ENCODE measurements at places on chromosomes 13 and 19.
A peak's percentile ranks its signal among the peaks of the same experiment; 100 is the strongest.

DNA sequence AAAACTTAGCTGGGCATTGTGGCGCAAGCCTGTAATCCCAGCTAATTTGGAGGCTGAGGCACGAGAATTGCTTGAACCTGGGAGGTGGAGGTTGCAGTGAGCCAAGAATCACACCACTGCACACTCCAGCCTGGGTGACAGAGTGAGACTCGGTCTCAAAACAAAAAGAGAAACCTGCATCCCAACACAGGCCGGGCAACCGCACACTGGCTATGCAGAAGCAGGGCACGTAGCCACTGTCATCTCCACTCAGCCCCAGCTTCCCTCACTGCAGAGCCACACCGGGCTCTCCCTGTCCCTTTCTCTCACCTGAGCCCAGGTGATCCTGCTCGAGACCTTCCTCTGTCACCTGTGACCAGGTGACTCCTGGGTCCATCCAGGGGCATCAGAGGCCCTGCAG lies 11.7 kb downstream of the ELL start:
- DNase-seq = no peak

GRCh38 chr19:8096071-8096470 lies 43.5 kb downstream of the CCL25 start:
- DNase-seq = no peak

DNA sequence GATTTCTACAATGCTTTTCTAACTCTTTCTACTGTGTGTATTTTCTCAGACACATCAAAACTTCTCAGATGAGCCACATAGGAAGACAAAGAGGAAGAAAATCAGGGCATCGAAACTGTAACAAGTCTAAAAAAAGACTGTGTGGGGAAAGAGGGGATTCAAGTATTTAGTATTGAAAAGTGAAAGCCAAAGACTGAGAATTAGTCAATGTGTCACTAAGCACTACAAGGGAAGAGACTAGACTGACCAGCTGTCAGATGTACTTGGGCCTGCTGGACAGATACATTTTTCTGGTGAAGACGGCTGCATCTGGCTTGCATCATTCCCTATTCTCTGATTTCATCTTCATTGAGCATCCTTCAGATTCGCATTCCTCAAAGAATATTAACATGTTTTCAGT lies 25.4 kb downstream of the COMMD6 start:
- DNase-seq = no peak

DNA sequence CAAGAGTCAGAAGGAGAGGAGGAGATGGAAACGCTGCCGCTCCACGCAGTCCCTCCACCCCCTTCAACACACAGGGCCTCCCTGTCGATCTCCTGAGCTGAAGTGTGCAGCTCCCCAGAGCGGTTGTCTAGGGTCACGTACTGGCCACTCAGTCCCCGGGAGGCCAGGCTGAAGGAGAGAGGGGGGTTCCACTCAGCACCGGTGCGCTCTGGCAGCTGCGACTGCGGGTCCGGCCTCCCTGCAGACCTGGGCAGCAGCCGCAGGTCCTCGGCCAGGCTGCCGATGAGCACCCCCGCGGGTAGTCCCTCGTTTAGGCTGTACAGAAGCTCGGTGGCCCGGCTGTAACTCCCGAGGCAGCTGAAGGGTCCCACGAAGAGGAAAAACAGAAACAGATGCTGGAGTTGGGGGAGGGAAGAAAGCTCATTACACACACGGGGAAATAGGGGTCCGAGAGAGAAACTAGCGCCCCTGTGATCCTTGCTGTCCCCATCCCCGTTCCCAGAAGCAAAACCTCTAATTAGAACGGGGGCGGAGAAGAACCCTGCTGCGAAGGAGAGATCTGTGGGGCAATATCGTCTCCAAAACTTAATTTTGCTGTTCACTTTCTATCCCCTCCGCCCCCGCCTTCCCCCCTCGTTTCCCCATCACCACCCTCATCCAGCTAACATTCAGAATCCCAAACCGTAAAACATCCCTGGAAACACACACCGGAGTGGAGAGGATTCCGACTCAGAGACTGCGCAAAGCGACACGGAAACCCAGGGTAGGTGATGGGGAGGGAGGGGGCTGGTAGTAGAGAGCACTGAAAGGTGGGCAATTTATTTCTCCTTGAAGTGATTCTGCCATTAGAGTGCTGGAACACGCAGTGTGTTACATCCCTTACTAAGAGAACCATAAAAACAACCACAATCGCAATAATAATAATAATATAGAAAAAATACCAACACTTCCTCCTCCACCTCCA lies 1.8 kb downstream of the PCDH20 start:
- DNase-seq = no peak

- DNase-seq = peak; percentile 24
Measured at GRCh38 chr13:27533155-27533643, 82.8 kb upstream of the MTIF3 start.
